8988T (cell line): ENCODE measurements at places on chromosomes 11 and 22.
A peak's percentile ranks its signal among the peaks of the same experiment; 100 is the strongest.

GRCh38 chr22:47898946-47899345 lies 1136.5 kb downstream of the TBC1D22A start:
- no peak for DNase-seq

DNA sequence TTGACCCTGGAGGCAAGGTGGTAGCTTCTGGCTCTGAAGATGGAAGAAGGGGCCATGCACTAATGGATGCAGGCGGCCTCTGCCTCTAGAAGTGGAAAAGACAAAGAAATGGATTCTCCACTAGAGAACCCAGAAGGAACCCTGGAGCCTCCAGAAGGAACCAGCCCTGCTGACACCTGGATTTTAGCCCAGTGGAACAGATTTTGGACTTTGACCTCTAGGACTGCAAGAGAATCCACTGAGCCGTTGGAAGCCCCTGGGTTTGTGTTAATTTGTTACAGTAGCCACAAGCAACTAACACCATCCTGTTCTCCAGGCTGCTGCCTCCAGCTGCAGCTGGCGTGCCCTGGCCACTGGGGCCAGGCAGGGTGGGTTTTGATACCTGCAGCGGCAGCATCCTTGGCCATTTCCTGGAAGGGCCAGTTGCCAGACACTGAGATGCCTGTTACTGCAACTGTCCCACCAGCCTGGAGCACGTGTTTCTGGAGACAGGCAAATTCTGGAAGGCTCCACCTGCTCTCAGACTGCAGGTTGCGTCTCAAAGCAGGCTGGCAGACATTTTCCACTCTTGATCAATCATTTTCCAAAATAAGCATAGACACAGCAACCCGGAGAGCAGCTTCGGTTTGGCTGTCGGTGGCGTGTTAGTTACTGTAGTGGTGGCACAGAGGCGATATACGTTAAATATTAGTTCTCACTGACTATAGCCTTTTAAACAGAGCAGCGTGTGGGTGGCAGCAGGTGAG lies 76.8 kb upstream of the PARVG start:
- DNase-seq = no peak

DNA sequence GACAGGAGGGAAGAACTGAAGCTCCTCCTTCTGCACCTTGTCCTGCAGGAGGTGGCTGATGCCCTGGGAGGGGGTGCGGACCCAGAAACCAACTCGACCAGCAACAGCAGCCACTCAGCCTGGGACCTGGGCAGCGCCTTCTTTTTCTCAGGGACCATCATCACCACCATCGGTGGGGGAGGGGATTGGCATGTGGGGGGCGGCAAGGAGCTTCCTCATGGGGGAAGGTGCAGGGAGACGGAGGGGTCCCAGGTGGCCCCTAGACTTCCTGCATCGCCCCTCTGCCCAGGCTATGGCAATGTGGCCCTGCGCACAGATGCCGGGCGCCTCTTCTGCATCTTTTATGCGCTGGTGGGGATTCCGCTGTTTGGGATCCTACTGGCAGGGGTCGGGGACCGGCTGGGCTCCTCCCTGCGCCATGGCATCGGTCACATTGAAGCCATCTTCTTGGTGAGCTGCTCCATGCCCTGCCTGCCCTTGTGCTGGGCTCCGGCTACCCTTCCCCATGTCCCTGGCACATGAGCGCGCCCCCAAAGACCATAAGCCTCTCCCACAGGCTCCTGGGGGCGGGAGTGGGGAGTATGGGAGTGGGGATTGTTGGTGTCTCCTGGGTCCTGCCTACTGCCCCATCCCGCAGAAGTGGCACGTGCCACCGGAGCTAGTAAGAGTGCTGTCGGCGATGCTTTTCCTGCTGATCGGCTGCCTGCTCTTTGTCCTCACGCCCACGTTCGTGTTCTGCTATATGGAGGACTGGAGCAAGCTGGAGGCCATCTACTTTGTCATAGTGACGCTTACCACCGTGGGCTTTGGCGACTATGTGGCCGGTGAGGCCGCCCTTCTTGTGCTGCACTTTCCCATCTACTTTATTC lies 3.1 kb upstream of the CATSPERZ start:
- DNase-seq = peak; percentile 17

DNA sequence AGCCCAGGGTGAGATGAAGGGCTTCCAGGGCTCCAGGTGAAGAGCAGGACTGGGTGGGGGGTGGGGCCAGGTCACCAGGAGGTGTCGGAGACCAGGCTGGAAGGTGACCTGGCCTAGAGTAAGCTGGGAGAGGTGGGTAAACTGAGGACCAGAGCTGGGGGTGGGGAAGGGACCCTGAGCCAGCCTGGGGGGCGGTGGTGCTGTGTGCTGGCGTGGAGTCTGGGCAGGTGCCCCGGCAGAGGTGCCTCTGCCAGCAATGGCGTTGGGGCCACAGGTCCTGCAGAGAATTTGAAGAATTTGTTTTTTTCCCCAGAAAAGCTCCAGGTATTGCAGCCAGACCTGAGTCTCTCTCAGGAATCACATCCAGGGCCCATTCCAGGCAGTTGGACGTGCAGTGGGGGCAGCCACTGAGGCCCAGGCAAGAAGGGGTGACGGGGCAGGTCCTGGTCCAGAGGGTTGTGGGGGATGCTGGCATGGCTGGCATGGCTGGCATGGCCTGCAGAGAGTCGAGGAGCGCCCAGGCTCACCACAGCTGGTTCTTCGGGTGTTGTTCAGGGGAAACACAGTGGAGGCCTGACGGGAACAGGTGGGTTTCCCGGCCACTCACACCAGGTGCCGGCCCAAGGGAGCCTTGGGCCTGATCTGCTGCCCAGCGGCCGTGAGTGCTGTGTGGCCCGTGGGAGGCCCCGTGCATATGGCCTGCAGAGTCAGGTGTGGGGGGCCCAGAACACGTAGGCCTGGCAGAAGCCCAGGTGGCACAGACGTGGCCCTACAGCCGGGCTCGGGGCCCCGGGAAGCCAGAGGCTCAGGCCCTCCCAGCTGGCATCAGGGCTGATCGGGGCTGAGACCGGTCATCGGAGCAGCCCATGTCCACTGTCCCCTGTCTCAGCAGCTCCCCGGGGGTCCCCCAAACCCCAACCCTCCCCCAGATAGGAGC lies 6.4 kb upstream of the MUC6 start:
- DNase-seq = no peak

- no peak for DNase-seq
Measured at GRCh38 chr11:44029977-44030911, 17.5 kb upstream of the ACCSL start.

GRCh38 chr11:100703139-100703538 lies 16.1 kb downstream of the ARHGAP42 start:
- no peak for DNase-seq

- DNase-seq = no peak
Measured at GRCh38 chr22:37957232-37957631, 3.7 kb downstream of the POLR2F start.

DNA sequence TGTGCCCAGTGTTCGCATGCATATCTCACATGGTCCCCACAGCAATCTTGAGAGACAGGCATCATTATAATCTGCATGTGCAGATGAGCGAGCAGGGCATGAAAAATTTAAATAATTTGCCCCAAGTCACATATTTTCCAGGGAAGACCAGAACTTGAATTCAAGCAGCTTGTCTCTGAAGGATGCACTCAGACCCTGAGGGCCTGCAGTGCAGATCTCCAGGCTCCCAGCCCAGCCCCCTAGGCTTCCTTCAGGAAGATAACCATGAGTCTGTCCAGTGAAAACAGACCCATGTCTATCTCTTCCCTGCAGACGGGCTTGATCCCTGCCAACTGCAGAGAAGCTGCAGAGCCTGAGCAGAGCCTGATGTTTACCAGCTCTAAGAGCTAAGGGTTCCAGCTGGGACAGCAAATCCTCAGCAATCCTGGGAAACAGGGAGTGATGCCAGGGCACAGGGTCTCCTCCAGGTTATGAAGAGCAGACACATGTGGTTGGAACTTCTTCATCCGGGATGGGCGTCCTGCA lies 55.1 kb downstream of the NAV2 start:
- DNase-seq = no peak

- no peak for DNase-seq
Measured at GRCh38 chr22:42344361-42344905, 74.0 kb upstream of the TCF20 start.

- no peak for DNase-seq
Measured at GRCh38 chr11:68532727-68533369, 72.3 kb downstream of the PPP6R3 start.

- DNase-seq = no peak
Measured at GRCh38 chr11:70601861-70602538, 203.7 kb downstream of the CTTN start.

DNA sequence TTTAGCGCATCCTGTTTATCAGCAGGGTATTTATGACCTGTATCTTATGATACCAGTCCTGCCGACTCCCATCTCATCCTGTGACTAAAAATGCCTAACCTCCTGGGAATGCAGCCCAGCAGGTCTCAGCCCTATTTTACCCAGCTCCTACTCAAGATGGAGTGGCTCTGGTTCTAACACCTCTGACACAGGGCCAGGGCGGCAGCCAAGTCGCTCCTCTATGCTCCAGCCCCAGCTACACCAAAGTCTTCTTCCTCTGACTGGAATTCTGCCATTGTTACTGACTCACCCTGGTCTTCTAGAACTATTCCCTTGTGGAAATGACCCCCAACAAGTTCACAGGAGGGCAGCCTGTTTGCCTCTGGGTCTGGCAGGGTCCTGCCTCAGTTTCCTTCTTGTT lies 7.9 kb upstream of the C1QTNF6 start:
- DNase-seq = no peak

DNA sequence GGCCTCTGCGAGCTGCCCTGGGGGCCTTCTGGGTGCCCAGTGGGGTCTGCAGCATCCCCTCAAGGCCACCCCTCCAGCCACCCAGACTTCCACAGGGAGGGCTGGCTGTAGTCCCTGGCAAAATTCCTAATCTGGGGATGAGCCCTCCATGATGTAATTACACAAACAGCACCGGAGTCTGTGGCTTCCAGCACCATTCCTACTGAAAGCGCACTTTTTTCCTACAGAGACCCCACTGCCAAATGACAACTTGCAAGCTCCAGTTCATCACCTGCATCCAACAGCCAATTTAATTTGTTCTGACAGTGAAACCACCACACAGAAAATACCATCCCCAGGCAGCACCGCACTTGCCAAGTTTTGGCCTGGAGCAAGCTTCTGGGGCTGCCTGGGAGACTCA lies 70.4 kb downstream of the TRMU start:
- no peak for DNase-seq

- DNase-seq = no peak
Measured at GRCh38 chr11:93072229-93072914, 102.9 kb downstream of the MTNR1B start.

GRCh38 chr11:119323532-119324033 lies 6.7 kb upstream of the MCAM start:
- DNase-seq = no peak

- peak; percentile 80 for DNase-seq
Measured at GRCh38 chr11:57515332-57516060, at the start of gene SLC43A1. Gene SLC43A1 (minus strand): TSS chr11:57515702. CDS start chr11:57514111, 1,591 bp downstream.

GRCh38 chr11:124075841-124076651 lies 34.9 kb upstream of the OR10G7 start:
- DNase-seq = no peak

GRCh38 chr11:35354644-35355043 lies 64.7 kb downstream of the SLC1A2 start:
- DNase-seq = no peak

GRCh38 chr11:30938171-30938570 lies 352.0 kb upstream of the MPPED2 start:
- no peak for DNase-seq

DNA sequence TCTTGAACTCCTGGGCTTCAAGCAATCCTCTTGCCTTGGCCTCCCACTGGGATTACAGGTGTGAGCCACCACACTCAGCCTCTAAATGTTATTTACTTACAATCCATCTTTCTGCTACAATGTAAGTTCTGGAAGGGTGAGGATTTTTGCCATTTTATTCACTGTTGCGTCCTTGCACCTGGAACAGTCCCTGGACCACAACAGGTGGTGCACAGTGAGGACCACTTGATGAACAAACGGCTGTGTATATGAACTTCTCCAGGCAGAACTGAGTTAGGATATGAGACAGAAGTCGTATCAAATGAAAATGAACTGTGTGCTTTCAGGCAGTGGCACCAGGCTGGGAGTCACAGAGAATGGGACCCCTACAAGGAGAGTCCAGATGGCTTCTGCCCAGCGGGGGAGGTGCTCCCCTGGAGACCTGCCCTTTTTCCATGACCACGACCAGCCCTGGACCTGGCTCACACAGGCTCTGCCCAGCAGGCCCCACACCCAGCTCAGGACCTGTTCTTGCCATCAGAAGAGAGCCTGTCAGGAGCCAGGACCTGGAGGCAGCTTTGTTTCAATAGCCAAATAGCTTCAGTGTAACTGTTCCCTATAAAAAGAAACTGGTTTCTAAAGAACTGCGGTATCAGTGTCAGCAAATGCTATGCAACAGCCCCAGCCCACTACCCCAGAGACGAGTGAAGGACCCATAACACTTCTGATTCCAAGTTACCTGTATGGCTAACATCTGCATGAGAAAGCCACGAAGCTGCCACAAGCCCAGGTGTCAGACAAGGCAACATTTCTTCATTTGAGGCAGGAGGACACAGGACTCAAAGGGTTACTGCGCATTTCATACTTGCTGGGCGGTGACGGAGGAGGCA lies 104.9 kb downstream of the MICAL3 start:
- DNase-seq = no peak

DNA sequence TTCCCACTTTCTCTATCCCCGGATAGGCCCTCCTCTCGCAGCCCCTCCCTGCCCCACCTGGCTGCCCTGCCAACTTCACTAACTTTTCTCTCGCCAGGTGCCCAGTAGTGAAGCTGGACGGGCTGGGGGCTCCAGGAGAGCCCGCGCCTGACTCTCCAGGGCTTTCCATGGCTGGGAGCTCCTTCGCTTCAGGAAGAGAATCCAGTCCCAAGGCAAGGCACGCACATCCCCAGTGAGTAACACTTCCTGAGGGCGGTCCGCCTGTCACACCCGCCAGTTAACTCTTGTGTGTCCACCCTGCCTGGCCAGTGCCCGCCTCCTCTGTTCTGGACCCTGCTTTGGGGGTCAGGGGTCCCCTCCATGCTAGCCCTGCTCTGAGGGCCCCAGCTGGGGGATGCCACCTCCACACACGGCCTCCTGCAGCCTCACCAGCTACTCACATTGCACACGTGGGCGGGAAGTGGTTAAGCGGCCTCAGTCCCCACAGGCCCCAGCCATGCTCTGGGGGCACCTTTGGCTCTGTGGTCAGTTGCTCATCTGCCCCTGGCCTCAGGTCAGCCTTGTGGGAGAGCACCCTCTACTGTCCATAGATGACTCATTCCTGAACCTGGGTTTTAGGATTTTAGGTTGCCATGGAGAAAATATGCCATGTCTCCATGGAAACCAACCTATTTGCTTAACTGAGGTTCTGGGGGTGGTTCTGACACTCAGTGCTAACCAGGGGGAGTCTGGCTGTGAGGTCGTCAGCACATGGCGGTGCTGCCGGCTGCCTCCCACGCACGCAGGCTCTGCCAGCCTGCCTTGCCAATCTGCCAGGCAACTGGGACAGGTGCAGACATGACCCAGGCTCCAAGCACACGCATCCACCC lies at the start of gene RIN1:
Gene RIN1 (minus strand): TSS at position 201 of the 869 bp plus-strand sequence. CDS start 32 bp downstream, at position 169.
- peak; percentile 99 for DNase-seq
